AG04449 (cell line): ENCODE measurements at places on chromosomes 13 and 19.

DNA sequence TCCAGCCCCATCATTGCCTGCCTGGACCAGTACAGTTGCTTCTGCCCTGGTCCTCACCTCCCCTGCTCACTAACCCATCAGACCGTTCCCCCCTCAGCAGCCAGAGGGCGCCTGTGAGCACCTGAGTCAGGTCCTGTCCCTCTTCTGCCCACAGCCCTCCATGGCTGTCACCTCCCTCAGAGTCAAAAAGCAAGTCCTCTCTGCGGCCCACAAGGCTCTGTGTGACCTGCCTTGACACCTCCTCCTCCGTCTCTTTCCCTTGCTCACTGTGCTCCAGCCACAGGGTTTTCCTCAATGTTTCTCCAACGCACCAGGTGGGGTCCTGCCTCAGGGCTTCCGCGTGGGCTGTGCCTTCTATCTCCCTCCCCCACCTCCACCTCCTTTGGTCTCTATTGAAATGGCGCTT lies 29.4 kb upstream of the PTPRS start:
- no peak for DNase-seq

DNA sequence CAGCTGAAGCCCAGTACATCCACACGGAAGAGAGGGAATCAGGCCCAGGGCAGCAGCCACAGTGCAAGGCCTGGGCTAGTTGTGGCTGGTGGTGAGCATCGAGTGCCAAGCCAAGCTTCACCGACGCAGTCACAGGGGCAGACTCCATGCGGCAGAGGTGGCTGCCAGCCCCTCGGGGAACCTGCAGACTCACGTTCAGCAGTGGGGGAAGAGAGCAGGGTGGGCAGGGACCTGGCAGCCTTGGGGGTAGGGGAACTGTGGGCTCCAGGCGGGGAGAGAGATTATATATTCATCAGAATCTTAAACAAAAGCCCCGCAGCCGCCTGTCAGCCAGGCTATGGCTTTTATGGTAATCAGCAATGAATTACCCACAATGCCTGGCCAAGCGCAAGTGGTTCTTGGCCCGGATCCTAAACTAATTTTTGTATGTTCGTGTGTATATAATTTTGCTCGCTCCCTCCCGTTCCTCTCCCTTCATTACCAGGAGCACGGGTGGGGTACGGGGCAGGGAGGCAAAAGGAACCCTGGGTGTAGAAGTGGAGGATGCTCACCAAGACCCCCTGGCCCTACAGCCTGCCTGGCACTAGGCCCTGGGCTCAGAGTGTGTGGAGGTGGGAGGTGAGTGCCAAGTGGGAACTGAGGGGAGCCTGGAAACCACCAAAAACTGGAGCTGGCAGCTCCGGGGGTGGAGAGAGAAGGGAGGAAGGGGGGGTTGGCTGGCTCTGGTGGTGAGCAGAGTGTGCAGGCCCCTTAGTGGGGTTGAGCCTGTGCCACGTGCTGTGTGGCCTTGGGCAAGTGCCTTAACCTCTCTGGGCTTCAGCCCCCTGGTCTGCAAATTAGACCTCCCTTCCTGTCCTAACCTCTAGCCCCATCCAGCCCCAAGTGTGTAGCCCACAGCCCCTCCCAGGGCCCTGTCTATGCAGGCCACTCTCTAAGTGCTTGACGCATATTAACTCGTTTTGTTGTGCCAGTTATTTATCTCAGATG lies 31.9 kb downstream of the PTPRS start:
- peak; percentile 47 for DNase-seq

DNA sequence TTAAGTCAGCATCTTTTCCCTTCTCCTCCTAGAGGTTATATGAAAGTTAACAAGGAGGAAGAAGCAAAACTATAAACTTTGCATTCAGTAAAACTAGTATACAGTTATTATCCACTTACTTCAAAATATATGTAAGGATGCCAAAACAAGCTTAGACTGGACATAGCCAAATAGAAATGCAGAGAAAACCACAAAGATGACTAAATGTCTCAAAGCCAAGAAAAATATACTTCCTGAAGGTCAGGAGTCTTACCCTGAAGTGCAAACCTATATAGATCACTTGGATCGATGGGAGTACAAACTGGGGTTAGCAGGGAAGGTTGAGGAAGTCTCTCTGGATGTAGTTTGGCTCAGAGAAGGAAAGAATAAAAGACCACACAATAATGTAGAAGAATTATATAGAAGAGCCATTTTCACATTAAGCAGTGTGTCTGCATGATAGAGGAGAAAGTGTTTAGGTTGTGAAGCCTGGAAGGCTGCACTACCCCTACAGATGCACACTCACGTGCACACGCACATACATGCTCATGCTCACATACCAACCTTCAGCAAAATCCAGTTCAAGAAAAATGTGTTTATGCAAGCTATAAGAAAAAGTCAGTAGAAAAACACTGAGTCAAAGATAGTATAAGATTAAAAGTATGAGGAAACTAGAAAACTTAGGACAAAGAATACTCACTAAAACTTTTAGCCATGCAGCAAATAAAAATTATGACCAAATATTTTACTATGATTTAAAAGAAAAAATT lies 112.1 kb upstream of the RXFP2 start:
- DNase-seq = no peak

- no peak for DNase-seq
These were observed 19.1 kb downstream of the GPR183 start for GRCh38 chr13:99288089-99288488.

- DNase-seq = no peak
These were observed 12.0 kb downstream of the TIMM13 start for GRCh38 chr19:2415281-2415972.
